ENCODE measurements at places on chromosomes 2 and 18. TPM values are rescaled to one million over a fixed set of nuclear protein-coding genes. Genes with fewer than 3 reads are reported as not detected.

DNA sequence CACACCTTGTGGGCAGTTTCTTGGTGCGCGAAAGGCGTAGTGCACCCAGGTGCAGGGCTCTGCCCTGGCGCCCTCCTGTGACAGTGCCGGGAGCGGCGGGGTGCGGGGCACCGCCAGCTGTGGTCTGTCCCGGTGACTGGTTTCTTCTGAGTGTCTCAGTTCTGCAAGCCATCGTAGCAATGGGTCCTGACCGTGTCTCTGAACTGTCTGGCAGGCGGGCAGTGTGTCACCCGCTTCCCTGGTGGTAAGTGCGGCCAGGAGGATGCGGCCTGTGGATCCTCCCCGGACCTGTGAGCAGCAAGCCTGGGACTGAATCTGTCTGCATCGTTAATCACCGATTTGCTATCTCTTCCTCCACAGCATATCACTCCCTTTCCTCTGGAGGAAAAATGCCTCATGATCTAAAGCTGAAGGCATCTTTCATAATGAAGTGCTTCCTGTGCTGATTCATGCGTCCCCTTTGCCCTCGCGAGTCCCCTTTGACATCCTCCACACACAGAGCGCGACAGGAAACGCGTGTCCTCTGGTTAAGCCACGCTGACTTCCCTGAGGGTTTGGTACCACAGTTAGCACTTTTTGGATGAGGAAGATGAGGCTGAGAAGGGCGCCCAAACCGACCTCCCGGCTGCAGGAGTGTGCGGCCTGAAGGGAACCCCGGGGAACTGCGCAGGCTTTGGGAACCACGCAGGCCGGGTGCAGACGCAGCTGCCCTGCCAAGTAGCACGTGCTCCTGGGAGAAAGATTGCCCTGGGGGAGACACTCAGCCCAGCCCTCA lies 416.0 kb upstream of the HS6ST1 start:
- no peak for DNase-seq

- DNase-seq, result no peak
Measured at GRCh38 chr18:70333757-70334156, 44.9 kb downstream of the SOCS6 start.

- DNase-seq, result no peak
Measured at GRCh38 chr18:2978661-2979106, 34.3 kb downstream of the LPIN2 start.

NDUFB3 gene
- polyA plus RNA-seq, result 81.3 TPM

DNA sequence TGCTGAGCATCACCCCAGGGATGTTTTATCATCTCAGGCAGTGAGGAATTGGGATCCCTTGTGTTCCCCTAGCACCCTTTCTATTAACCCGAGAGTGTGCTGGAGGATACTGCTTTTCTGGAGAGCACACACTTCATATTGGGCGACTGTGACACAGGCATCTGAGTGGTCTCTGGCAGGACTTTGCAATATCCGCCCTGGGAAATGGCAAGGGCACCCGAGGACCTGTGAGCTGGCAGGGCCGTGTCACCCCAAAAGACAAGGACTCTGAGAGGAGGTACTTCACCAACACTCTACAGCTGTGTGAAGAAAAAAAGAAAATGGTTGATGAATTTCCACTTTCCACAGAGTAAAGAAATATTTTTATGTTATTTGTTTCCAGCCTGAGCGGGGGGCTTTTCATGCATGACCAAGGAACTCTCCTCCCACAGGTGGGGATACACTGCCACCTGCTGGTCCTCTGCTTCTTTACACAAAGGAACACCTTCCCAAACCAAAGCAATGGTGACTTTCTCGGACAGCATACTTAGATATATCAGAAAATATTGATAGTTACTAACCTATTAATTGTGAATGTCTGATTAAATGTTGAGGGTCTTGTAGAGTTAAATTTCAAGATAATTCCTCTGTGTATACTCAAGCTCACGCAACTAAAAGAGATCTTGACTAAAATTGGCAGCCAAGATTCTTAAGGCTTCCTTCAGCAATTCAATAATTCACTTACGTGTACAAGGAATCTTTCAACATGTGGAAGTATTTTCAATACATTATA lies 45.9 kb upstream of the REG3G start:
- DNase-seq, result peak; percentile 84

KCNE4 gene
- 5.4 TPM for polyA plus RNA-seq

GRCh38 chr2:217911283-217912097 lies 91.3 kb downstream of the TNS1 start:
- DNase-seq, result no peak

DNA sequence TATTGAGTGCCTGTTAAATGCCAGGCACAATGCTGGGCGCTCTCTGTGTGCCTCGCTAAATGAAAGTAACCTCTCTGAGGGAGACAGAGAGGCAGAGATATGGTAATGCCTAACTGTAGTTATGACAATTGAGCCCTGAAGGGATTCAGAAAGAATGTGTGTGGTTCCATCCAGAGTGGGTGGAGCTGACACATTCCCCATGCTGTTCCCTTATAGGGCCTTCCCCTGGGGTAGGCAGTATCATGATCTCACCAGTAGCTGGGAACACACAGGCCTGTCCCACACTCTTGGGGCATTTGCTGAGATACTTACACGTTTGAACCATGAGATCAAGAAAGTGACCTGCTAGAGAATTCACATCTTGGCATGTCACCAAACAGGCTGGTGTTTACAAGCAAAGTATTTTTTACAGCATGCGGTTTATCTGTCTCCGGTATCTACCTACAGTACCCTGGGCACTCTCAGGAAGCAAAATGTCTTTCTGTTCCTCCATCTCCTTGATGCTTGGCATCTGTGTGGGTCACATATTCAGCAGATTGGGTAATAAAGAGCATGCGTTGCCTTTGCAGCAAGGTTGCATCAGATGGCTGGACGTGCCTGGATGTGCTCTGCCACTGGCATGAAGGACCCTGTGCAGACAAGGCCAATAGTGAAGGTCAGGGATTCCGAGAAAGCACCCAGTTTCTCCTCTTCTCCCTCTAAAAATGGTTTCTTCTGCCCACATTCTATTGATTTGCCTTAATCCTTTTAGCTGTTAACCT lies 9.4 kb downstream of the CTIF start:
- no peak for DNase-seq

NOSTRIN gene
- polyA plus RNA-seq, result 17.5 TPM

DNA sequence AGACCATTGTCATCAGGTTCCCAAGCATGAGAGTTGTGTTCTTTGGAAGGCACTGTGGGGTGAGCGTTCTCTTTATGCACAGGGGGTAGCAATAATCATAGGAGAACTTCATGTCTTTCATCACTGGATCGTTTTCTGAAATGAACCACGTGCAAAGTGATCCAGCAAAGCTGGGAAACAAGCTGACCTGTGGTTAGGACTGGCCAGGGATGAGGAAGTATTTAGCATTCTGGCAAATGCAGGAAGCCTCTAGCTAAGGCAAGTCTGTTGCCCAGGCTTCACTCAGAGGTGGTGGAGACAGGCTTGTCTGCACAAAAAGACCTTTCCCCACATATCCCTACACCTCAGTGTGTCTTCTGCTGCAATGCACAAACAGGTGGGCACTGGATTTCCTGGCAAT lies 58.6 kb downstream of the MMADHC start:
- DNase-seq, result no peak

DNA sequence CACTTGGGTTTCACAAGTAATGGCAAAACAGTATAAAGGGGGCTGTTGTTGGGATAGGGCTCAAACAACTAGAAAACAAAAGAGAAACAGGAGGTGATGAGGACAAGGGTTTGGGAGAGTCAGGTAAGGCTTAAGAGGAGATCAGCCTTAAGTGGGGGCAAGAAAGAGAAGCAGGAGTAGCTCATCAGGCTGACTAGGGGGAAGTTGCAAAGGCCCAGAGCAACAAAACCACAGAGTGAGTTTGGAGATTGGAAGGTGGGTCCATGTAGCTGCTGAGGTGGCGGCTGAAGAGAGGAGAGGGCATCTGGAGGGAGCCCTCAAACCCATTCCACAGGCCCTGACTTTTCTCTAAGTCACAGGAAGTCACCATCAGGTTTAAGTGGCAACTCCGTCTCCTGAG lies 126.0 kb downstream of the MREG start:
- no peak for DNase-seq

Measured in muscle of arm (tissue), 14 donors.